ENCODE measurements at places on chromosomes 3 and 15.
A peak's percentile ranks its signal among the peaks of the same experiment; 100 is the strongest.

- no peaks in the 10 kb centered on the region for H3K4me1 ChIP-seq
- H3K36me3 ChIP-seq, result no peaks in the 10 kb centered on the region
- H3K27me3 ChIP-seq, result peaks cover 53% of the 10 kb centered on the region
These were observed 26.4 kb downstream of the ADCY5 start for GRCh38 chr3:123422457-123422856.

DNA sequence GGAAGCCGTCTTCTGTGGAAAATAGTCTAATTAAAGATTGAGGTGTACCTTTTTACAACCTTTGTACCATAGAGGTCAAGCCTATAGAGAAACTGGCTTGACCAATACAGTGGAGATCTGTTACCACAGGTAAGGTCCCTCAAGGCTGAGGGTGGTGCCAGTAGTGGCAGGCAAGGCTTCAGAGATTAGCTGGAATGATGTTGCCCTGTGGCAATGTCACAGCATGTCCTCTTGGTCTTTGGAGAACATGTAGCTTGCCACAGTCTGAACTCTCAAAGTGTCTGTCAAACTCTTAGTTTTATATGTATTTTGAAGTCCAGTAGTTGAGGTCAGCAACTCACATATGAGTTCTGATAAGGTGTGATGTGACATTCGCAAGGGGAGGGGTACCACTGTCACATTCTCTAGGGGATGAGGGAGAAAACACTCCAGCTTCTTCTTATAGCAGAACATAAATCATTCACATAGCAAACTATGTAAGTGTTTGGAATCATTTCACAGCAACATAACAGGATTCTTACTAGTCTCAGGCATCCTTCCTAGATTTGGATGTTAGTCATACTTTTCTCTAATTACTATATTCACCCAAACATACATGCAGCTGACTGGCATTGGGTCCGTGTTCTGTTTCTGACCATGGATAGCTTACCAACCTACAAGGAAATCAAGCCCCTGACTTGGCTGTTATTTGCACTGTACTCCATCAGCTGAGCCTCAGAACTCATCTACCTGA lies 173.6 kb downstream of the UBE2E2 start:
- no peaks in the 10 kb centered on the region for H3K27me3 ChIP-seq
- no peak overlapping the region for H3K4me3 ChIP-seq
- no peaks in the 10 kb centered on the region for H3K4me1 ChIP-seq
- no peak for DNase-seq

DNA sequence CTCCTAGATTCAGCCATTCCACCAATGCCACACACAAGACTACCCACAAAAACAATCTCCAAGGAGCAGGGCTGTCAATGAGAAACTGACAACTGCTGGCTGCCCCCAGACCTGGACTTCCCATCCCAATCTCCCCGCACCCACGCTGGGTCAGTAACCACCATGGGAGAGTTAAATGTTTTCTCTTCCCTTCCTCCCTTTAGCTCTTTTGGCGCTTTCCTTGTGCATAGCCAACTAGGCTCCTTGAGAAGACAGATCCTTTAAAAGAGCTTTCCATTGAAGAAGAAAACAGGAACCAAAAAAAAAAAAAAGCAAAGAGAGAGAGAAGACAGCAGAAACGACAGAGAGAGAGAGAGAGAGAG lies 8.3 kb downstream of the BCL6 start:
- no peak for DNase-seq
- peaks cover 7% of the 10 kb centered on the region for H3K36me3 ChIP-seq
- H3K27me3 ChIP-seq, result no peaks in the 10 kb centered on the region
- H3K27ac ChIP-seq, result no peak overlapping the region
- peaks cover 25% of the 10 kb centered on the region for H3K4me1 ChIP-seq

- H3K36me3 ChIP-seq, result peaks cover 4% of the 10 kb centered on the region
- H3K4me1 ChIP-seq, result peaks cover 32% of the 10 kb centered on the region
- H3K27me3 ChIP-seq, result no peaks in the 10 kb centered on the region
- H3K27ac ChIP-seq, result no peak overlapping the region
These were observed 372.1 kb downstream of the LPP start for GRCh38 chr3:188526057-188526456.

- H3K4me1 ChIP-seq, result no peaks in the 10 kb centered on the region
- H3K27ac ChIP-seq, result no peak overlapping the region
- DNase-seq, result no peak
- no peaks in the 10 kb centered on the region for H3K27me3 ChIP-seq
- no peaks in the 10 kb centered on the region for H3K36me3 ChIP-seq
These were observed 511.7 kb upstream of the CDIN1 start for GRCh38 chr15:36067483-36068274.

DNA sequence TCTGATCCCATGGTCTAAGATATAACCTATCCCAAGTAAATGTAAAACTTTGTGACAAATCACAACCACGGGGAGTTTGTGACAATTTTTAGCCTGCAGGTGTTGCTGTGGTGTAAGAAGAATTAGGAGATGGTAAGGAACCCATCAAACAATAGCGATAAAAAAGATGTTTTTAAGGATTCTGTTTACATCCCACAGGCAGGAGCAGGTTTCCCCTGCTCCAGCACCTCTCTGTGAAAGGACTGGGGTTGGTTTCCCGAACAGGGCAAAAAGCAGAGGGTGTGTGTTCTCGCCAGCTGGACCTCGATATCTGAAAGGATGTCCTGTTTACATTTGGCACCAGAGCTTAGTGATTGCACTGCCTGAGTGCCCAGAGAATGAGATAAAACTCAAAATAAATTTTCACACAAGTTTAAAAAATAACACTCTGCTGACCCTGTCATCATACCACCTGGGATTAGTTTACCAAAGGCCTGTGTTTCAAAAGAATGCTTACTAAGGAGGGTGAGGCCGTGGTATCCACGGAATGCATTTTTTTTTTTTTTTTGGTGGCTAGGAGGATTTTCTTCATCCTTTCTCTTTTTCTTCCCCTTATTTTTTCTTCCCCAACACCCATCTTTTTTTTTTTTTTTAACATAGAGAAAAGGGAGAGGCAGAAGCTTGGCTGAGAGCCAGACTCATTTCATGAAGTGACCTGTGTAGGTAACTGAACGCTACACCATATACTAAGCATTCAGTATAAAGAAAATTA lies 151.8 kb upstream of the DPH6 start:
- no peak overlapping the region for H3K4me3 ChIP-seq
- H3K27me3 ChIP-seq, result no peaks in the 10 kb centered on the region
- DNase-seq, result peak; percentile 58
- H3K36me3 ChIP-seq, result no peaks in the 10 kb centered on the region
- H3K4me1 ChIP-seq, result peaks cover 22% of the 10 kb centered on the region

DNA sequence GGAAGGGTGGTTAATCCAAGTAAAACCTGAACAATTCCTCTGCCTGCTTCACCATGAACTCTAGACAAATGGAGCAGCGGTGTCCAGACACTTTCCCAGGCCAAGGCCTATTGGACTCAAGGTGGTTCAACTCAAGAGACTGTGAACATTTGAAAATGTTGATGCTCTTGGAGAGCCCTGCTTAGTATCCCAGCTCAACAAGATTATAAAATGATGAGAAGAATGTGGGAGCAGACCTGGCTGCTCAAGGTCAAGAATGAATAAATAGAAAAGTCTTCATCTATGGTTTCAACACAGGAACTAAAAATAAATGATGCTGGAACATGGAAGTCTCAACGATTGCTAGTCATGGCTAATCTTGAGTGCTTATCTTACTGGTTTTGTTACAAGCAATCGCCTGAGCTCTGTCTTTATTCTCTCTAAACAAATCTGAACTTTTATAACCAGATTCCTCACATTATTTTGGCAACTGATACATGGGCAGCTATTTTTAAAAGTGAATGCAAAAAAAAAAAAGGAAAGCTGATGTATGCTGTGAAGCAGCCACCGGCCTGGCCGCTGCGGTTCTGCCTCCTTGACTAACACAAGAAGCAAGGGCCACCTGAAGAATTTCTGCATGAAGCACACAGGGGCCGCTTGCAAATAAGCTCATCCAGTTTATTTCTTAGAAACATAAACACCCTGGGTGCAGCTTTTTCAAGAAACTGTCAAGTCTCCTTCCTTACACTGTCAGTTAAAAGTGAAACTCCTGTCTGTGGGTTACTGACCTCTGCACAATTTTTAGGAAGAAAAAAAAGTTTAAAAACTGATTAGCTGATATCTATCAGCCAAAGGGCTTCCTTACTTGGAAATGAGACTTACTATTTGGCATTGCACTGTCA lies 120.1 kb upstream of the ARHGEF3 start:
- H3K36me3 ChIP-seq, result no peaks in the 10 kb centered on the region
- peaks cover 19% of the 10 kb centered on the region for H3K4me1 ChIP-seq
- no peaks in the 10 kb centered on the region for H3K27me3 ChIP-seq
- DNase-seq, result no peak
- no peak overlapping the region for H3K4me3 ChIP-seq
- H3K27ac ChIP-seq, result no peak overlapping the region

- 0 out of 2 replicates have a peak, but pooled peaks cover 2% of the 10 kb centered on the region for H3K36me3 ChIP-seq
- DNase-seq, result peak; percentile 94
- no peak overlapping the region for H3K27ac ChIP-seq
- peaks cover 18% of the 10 kb centered on the region for H3K4me1 ChIP-seq
- H3K27me3 ChIP-seq, result no peaks in the 10 kb centered on the region
- H3K4me3 ChIP-seq, result 0 out of 2 replicates have a peak overlapping the region, but pooled peaks have one; percentile 21
These were observed 79.8 kb downstream of the NECTIN3 start for GRCh38 chr3:111151438-111151837.

GRCh38 chr3:172235698-172236097 lies 196.3 kb downstream of the FNDC3B start:
- no peak overlapping the region for H3K4me3 ChIP-seq
- no peaks in the 10 kb centered on the region for H3K27me3 ChIP-seq
- peaks cover 10% of the 10 kb centered on the region for H3K36me3 ChIP-seq
- H3K27ac ChIP-seq, result no peak overlapping the region
- H3K4me1 ChIP-seq, result no peaks in the 10 kb centered on the region

GRCh38 chr3:58210761-58211460 lies at the start of gene DNASE1L3:
Gene DNASE1L3, minus strand, starts transcription at chr3:58210972. Its CDS starts 66 bp downstream, at chr3:58210906.
- H3K27ac ChIP-seq, result no peak within 1 kb of the TSS
- peaks cover 40% of the 10 kb centered on the region for H3K4me1 ChIP-seq
- H3K36me3 ChIP-seq, result no peaks in the 10 kb centered on the region
- no peak within 1 kb of the TSS for H3K4me3 ChIP-seq

GRCh38 chr15:88448991-88449461 lies 18.2 kb downstream of the MRPL46 start:
- H3K36me3 ChIP-seq, result no peaks in the 10 kb centered on the region
- H3K4me1 ChIP-seq, result no peaks in the 10 kb centered on the region
- no peak overlapping the region for H3K27ac ChIP-seq
- no peak for DNase-seq

DNA sequence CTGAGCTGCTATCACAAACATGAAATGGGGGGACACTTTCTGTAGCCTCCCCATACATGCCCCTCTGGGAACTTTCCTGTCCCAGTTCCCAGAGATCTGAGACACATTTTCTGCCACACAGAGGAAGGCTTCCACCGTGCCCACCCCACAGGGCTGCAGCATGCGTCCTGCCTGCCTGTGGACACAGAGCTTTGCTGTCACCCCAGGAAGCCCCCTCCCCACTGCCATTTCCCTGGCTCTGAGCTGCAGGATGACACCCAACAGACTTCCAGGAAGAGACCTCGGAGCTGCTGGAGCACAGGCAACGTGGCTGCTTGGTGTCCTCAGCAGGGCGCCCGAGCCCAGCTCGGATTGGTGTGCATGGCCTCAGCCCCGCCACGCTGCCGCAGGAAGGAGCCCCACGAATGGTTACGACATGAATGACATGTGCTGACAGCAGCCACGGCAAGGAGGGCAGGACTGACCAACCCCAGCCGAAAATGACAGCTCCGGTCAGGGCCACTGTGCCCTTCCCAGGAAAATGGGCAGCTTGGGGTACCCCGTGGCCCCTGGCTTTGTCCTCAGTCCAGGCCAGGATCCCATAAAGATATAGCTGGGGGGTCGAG lies 81.3 kb downstream of the VGLL4 start:
- no peak for DNase-seq
- no peak overlapping the region for H3K4me3 ChIP-seq
- no peak overlapping the region for H3K27ac ChIP-seq
- peaks cover 16% of the 10 kb centered on the region for H3K36me3 ChIP-seq
- no peaks in the 10 kb centered on the region for H3K27me3 ChIP-seq

DNA sequence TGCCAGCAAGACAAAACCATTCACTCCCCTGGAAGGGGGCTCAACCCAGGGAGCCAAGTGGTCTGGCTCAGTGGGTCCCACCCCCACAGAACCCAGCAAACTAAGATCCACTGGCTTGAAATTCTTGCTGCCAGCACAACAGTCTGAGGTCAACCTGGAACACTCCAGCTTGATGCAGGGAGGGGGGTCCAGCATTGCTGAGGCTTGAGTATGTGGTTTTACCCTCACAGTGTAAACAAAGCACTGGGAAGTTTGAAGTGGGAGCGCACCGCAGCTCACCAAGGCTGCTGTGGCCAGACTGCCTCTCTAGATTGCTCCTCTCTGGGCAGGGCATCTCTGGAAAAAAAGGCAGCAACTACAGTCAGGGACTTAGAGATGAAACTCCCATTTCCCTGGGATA lies 81.7 kb downstream of the MSL2 start:
- H3K4me3 ChIP-seq, result no peak overlapping the region
- H3K36me3 ChIP-seq, result no peaks in the 10 kb centered on the region
- H3K27ac ChIP-seq, result no peak overlapping the region
- no peaks in the 10 kb centered on the region for H3K4me1 ChIP-seq
- no peak for DNase-seq
- H3K27me3 ChIP-seq, result no peaks in the 10 kb centered on the region

- peak overlapping the region; percentile 92 for H3K27ac ChIP-seq
- H3K4me1 ChIP-seq, result peaks cover 37% of the 10 kb centered on the region
- DNase-seq, result peak; percentile 90
- H3K36me3 ChIP-seq, result no peaks in the 10 kb centered on the region
- H3K27me3 ChIP-seq, result no peaks in the 10 kb centered on the region
These were observed 24.3 kb downstream of the TBC1D21 start for GRCh38 chr15:73897441-73898261.

- peaks cover 9% of the 10 kb centered on the region for H3K4me1 ChIP-seq
- DNase-seq, result no peak
- H3K27me3 ChIP-seq, result no peaks in the 10 kb centered on the region
- H3K4me3 ChIP-seq, result no peak overlapping the region
These were observed 27.5 kb upstream of the NDUFB4 start for GRCh38 chr3:120568598-120568997.

DNA sequence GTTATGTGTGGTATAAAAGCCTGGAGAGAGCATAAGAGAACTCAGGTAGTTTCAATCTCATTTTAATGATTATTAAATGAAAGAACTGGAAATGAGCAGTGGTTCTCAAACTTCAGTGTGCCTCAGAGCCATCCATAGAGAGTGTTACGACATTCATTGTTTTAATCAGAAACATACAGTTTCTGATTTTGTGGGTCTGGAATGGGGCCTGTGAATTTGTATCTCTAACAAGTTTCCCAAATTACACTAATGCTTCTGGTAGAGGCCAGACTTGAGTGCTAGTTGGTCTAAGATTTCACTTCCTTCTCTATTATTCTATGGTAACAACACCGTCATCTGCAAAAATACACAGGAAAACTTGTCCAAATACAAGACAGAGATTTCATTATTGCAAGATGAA lies 292.0 kb upstream of the NECTIN3 start:
- H3K27ac ChIP-seq, result no peak overlapping the region
- H3K4me3 ChIP-seq, result no peak overlapping the region
- H3K4me1 ChIP-seq, result no peaks in the 10 kb centered on the region
- DNase-seq, result no peak
- no peaks in the 10 kb centered on the region for H3K36me3 ChIP-seq
